ENCODE measurements at places on chromosomes 16 and 17.
A peak's percentile ranks its signal among the peaks of the same experiment; 100 is the strongest.

DNA sequence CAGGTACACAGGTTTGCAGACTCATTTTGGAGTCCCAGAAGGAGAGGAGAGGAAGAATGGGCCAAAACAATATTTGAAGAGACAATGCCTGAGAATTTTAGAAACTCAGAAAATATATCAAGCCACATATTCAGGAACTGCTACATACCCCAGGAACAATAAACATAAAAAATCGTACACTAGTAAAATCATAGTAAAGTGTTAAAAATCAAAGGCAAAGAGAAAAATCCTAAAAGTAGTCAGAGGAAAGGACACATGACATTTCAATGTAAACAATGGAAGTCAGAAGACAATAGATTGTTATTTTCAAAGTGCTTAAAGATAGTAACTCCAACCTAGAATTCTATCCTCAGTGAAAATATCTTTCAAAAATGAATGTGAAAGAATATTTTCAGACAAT is 28.5 kb upstream of the NACA2 start:
- peak; percentile 16 for DNase-seq

- no peak for DNase-seq
These were observed 11.3 kb downstream of the ZNF500 start for GRCh38 chr16:4755687-4756086.

GRCh38 chr16:26050472-26050871 is 358.7 kb downstream of the HS3ST4 start:
- DNase-seq: no peak

GRCh38 chr17:76080768-76081287 is 1.8 kb downstream of the ZACN start:
- peak; percentile 8 for DNase-seq

GRCh38 chr17:43871946-43872690 is 25.1 kb downstream of the CD300LG start:
- DNase-seq: no peak

DNA sequence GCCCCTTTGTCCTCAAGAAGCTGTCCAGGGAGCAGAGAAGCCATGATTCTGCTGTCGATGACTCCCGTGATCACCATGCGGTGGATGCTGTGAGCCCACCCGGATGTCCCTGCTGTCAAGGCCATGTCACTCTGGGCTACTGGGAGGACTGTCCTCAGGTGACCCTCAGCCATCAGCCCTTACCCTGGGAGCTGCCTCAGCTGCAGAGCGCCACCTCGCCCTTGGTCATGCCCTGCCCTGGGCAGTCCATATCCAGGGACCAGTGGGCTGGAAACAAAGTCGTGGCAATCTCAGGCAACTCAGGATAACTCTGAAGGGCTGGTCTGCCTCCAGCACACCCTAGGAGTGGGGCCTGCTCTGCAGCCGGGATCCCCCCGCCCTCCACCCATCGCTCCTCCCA is 63.6 kb downstream of the CACNG5 start:
- DNase-seq: no peak

DNA sequence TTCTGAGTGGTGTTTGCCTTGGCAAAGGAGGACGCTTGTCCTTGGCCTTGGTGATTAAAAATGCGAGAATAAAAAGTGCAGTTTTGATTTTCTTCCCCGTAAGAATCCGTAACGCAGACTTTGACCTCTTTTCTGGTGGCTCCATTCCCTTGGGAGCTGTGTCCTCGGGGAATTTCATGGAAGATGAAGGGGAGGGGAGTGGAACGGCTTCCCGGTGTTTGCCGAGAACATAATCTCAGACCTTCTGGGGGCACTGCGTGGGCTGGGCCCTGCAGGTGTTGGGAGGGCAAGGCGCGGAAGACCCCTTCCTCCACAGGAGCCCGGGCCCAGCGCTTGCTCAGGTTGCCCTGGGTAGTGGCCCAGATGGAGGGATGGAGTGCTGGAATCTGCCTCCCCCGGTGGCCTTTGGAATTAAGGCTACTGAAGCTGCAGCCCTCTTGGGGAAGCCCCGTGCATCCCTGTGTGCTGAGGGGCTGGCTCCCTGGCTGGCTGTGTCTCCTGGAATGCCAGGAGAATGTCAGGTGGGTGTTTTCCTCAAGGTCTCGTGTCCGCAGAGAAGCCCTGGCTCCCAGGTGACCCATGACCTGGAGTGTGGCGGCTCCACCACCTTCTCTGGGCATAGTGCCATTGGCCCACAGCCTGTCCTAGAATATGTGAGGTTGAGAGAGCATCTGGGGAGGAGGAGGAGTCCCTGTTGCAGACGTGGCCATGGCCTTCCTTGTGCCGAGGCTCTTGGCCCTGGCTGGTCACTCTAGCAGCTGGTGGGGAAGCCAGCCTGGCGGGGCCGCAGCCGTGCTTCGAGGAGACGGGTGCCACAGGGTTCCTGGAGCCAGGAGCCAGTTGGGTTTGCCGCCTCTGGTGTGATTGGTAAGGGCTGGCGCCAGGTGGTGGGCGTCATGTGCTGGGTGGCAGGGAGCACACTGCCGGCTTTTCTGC is 3.1 kb downstream of the BAIAP2 start:
- DNase-seq: no peak

GRCh38 chr16:78879011-78879410 is 721.5 kb downstream of the MAF start:
- peak; percentile 10 for DNase-seq

DNA sequence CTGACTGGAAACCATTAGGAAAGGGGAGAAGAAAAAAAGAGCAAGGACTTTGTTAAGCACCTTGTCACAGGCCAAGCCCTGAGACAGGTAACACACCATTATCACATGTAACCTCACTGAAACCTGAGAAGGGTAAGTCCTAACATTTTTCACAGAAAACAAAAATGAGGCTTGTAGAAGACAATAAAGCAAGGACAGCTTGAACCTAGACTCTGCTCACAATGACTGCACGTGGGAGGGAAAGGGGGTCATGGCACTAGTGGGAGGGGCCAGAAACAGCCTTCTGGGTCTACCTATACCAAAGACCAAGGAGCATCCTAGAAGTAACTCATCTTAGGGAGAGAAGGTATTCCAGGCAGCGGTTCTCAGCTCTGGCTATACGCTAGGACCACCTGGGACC is 7.5 kb downstream of the TK2 start:
- no peak for DNase-seq

DNA sequence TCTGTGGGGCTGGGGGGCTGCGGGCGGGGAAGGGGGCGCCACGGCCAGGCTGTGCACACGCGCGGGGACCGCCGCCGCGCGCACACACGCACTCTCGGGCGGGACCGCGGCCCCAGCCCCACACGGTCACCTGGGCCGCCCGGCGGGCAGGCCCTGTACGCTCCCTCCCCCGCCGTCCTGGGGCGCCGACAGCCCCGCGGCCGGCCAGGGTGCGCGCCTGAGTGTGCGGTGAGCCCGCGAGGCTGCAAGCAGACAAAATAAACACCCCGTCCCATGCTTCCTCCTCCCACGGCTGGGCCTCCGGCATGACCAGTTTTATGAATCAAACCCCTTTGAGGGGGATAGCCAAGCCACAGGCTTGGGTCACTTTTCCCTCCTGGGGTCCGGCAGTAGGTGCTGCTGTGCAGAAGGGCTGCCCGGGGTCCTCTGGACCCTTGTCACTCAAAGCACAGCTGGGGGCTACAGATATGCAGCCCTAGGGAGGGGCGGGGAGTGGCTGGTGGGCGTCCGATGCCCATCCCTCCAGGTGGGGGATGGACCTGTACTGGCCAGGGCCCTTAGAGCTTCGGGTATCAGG is 441 bp downstream of the VASN start:
- peak; percentile 51 for DNase-seq

GRCh38 chr16:54936201-54936978 is 5.7 kb downstream of the IRX5 start:
- peak; percentile 49 for DNase-seq

DNA sequence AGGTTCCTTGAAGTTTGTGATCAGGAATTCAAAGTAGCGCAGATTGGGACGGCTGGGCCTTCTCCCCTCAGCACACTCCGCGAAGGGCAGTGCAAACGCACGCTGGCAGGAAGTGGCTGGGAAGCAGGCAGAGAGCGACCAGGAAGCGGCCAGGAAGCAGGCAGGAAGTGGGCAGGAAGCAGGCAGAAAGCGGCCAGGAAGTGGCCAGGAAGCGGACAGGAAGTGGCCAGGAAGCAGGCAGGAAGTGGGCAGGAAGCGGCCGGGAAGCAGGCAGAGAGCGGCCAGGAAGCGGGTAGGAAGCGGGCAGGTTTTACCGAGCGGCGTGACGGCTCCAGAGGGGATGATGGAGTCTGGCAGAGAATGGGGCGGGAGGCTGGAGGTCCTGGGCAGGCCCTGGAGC is 3.2 kb downstream of the DPEP1 start:
- DNase-seq: no peak

GRCh38 chr17:82880620-82881323 is 41.0 kb upstream of the ZNF750 start:
- DNase-seq: no peak

DNA sequence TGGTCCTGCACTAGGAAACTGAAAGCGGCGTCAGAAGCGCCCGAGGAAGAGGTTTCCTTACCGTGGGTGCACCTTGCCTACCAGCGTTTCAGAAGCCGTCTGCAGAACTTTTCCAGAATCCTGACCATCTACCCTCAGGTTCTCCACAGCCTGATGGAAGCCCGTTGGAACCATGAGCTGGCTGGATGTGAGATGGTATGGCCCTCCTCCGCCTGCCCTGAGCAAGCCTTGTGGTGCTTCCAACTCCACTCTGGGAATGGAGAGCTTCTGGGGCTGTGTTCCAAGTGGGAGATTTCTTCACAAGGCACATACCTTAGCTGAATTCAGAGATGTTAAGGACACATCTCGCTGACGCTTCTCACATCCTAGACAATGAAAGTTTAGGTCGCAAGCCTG is 51.8 kb upstream of the ENDOV start:
- DNase-seq: no peak

GRCh38 chr16:89331371-89332109 is 114.0 kb downstream of the ZNF778 start:
- no peak for DNase-seq

- DNase-seq: no peak
These were observed 7.3 kb downstream of the ENPP7 start for GRCh38 chr17:79737922-79738578.

DNA sequence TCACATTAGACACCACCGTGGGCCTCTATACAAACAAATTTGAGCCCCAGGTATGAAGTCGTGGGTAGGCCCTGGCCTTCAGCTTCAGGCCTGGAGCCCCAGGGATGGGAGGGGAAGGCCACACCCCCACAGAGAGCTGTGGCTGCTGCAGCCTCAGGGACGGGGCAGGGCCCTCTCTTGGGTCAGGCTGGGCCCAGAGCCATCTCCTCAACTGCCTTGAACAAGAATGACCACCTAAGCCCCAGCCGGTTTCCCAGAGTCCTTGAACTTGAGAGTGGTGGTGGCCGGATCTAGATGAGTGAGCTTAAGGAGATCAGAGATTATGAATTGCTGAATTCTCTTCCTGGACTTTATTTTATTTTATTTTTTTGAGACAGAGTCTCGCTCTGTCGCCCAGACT is 18.6 kb downstream of the SCNN1B start:
- DNase-seq: no peak

- no peak for DNase-seq
These were observed 14.2 kb downstream of the TRPV3 start for GRCh38 chr17:3543453-3543852.

DNA sequence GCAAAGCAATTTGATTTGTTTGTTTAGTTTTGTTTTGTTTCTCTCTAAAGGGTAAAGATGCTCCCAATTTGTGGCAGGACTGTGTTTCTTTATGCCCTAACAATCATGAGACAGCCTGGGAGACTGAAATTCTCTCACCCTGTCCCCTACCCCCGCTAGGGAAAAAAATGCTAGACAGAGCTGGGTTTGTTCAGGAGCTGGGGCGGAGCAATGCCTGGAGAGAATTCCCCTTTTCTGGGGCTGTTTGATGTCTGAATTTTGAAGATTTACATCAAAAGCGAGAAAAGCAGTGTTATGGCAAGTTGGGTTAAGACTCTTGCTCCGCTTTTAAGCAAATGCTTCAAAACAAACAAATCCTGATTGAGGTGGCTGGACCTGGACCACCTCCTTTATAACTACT is 8.4 kb downstream of the MAF start:
- DNase-seq: no peak

GRCh38 chr17:61389670-61390478 is 9.8 kb upstream of the TBX2 start:
- DNase-seq: no peak

GRCh38 chr17:51132964-51133319 is 12.3 kb upstream of the SPAG9 start:
- DNase-seq: no peak

- no peak for DNase-seq
These were observed 34.9 kb downstream of the CHD9 start for GRCh38 chr16:53089434-53090285.

DNA sequence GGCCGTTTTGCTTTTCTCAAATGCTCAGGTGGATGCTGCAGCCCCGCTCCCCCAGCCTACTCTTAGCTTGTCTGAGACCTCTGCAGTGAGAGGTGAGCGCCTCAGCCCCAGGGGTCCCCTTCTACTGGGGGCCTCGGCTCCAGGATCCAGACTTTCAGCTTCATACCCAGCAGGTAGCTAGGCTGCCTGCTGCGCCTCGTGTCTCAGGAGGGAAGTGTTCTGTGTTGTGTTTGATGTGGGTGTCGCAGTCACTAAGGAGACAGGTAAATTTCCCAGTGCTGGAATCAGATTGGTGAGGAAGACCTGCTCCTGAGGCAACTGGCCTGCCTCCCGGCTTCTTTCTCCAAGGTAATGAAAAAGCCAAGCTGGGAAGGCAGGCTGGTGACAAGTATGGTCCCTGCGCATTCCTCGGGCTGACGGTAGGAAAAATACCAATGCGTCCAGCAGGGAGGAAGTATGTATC is 604.0 kb upstream of the SALL1 start:
- no peak for DNase-seq

GRCh38 chr16:324451-325334 is 27.8 kb downstream of the AXIN1 start:
- peak; percentile 77 for DNase-seq

DNA sequence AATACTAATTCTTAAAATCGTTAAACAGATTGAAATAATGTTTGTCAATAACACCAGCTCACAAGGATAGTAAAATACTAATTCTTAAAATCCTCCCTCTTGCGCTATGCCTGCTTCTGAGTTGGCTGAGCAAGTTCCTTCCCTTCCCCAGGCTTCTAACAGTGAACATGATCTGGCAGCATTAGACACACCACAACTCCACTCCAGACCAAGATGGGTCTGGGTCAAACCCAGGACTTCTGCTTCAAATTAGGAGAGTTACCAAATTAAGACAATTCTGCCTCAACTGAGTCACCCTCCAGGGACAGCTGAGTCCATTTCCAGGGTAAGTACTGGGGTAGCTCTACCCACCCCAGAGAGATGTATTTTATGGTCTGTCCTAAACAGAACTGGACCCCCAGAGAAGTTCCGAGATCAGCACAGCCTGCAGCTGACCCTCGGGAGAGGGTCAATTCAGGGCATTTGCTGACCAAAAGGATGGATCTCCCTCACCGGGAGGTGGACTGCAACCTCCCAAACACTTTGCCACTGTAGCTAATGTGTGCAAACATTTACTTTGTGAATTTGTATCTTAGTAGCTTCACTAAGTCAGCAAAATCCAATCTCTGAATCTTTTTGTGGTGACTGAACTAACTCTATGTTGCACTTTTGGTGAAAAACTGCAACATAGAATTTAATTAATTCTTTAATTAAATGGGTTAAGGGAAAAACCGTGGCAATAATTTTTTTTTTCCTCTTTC is 48.8 kb downstream of the ADCY9 start:
- no peak for DNase-seq

GRCh38 chr17:70232466-70232865 is 63.1 kb downstream of the KCNJ2 start:
- DNase-seq: no peak
